CD4-positive, CD25-positive, alpha-beta regulatory T cell (primary cell): ENCODE measurements at places on chromosomes 6 and 20. TPM values are rescaled to one million over a fixed set of nuclear protein-coding genes. Genes with fewer than 3 reads are reported as not detected.

DLK2 gene
- polyA plus RNA-seq = 0.87 TPM

BEND6 gene
- polyA plus RNA-seq = not detected

OGFRL1 gene
- 1.3 TPM for polyA plus RNA-seq

ZBP1 gene
- 24.8 TPM for polyA plus RNA-seq

DNA sequence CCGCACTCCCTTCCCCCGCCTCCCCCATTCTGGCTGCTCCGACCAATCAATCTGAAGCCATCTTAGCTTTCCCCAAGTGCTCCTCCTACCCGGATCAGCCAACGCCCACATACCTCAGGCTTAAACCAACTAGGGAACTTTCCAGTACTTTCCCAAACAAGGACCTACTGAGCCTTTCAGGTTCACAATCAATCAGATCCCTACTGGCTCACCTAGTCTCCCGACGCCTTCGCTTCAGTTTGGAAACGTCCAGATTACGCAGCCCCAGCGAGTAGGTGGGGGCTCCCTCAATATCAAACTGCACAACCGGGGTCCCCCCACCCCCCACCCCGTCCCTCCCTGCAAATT lies 432 bp downstream of the HSPA1L start:
- H3K4me3 ChIP-seq = peak overlapping the region; percentile 94
- peak overlapping the region; percentile 83 for H3K27ac ChIP-seq
- peak; percentile 73 for DNase-seq
- H3K27me3 ChIP-seq = no peaks in the 10 kb centered on the region
- H3K36me3 ChIP-seq = peaks cover 22% of the 10 kb centered on the region

DNA sequence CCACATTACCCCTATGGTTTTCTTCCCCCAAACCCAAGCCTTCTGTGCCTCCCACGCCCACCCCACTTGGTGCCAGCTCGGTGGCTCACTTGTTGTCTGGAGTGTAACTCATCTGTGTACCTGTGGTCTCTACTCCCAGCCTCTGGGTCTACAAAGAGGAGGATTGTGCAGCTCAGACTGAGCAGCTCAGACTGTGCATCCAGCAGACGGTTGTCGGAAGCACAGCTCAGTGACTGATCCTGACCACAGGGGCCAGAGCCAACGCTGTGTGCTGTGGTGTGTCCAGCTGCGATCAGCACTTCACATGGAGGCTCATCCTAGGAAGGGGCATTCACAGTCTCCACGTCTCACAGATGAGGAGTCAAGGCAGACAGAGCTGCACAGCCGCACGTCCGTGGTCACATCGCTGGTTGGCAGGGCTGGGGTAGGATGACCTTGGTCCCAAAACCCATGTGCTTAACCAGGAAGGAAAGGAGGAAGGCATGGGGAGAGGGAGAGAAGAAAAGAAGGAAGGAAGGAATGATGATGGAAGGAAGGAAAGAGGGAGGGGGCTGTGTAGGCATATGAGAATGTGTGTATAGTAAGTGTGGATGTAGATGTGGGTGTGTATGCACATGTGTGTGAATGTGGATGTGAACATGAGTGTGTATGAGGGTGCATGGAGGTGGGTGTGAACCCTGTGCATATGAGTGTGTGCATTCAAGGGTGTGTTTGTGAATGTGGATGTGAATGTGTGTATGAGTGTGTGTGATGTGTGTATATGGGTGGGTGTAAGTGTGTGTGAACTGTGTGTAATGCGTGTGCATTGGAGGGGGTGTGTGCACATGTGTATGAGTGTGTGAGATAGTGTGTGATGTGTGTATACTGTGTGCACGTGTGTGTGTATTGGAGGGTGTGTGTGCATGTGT lies 28.2 kb upstream of the STX16 start:
- no peak overlapping the region for H3K27ac ChIP-seq
- H3K36me3 ChIP-seq = no peaks in the 10 kb centered on the region
- H3K4me3 ChIP-seq = no peak overlapping the region

- H3K36me3 ChIP-seq = peaks cover 67% of the 10 kb centered on the region
- no peaks in the 10 kb centered on the region for H3K27me3 ChIP-seq
- peaks cover 4% of the 10 kb centered on the region for H3K4me1 ChIP-seq
- H3K27ac ChIP-seq = no peak overlapping the region
- no peak for DNase-seq
Measured at GRCh38 chr6:130065609-130066156, 47.3 kb downstream of the L3MBTL3 start.

GRCh38 chr20:63860325-63861051 lies 810 bp upstream of the ABHD16B start:
- H3K4me1 ChIP-seq = peaks cover 32% of the 10 kb centered on the region
- no peak overlapping the region for H3K4me3 ChIP-seq
- DNase-seq = no peak
- no peaks in the 10 kb centered on the region for H3K36me3 ChIP-seq
- no peaks in the 10 kb centered on the region for H3K27me3 ChIP-seq

GRCh38 chr6:39197521-39197920 lies 31.8 kb downstream of the KCNK5 start:
- no peak for DNase-seq
- no peaks in the 10 kb centered on the region for H3K36me3 ChIP-seq
- H3K27ac ChIP-seq = no peak overlapping the region
- H3K4me3 ChIP-seq = no peak overlapping the region
- H3K27me3 ChIP-seq = no peaks in the 10 kb centered on the region

GRCh38 chr6:105608711-105609374 lies 206.0 kb upstream of the PREP start:
- H3K4me1 ChIP-seq = no peaks in the 10 kb centered on the region
- no peak overlapping the region for H3K27ac ChIP-seq
- H3K36me3 ChIP-seq = no peaks in the 10 kb centered on the region
- no peak overlapping the region for H3K4me3 ChIP-seq

DNA sequence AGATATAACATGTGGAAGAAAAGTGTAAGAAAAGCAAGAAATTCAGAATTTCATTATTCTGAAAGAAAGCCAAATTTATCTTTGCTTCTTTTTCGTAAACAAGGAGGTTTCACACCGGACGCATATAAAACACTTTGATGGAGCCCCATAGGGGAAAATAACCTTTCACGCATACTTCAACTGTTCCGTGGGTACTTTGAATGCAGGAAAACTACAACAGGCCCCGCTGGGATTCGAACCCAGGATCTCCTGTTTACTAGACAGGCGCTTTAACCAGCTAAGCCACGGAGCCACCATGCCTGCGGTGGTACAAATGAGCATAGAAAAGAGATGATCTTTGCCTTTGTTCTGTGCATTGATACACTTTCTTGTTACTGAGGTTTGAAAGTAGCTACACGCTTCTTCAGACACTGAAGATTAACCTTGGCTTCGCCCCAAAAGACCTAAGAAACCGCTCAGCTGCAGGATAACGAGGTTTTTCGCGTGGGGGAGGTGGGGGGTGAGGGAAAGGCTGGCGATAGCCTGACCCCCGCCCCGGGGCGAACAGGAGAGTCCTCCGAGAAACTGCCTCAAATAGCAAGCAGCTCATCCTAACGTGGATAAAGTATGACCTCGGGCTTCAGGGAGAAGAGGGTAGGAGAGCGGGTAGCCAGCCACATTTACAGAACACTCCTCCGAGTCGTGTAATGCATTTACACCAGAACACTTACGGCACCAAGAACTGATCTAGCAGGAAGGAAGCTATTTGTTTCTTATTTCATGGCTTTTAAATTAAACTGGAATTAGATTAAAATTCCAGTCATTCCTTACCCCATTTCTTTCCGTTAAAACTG lies 5.3 kb upstream of the HMGN4 start:
- H3K4me1 ChIP-seq = peaks cover 20% of the 10 kb centered on the region
- H3K4me3 ChIP-seq = peak overlapping the region; percentile 93
- H3K36me3 ChIP-seq = no peaks in the 10 kb centered on the region
- no peaks in the 10 kb centered on the region for H3K27me3 ChIP-seq

DNA sequence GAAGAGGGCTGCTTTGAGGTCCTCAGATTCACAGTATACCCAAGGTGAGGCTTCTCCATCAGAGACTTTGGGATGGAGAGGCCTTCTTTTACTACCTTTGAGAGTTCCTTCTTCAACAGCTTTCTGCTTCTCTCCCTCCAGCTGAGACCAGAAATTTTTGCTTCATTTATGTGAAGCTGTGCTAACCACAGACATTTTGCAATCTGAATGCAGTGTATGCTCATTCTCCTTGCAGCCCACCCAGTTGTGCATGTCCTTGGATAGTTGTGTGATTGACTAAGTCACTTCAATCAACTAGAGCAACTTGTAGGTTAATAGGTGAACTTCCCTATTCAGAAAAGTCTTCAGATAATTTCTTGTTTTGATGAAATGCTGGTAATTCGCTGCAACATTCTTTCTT lies 20.1 kb downstream of the DCBLD1 start:
- peaks cover 2% of the 10 kb centered on the region for H3K27me3 ChIP-seq
- H3K27ac ChIP-seq = no peak overlapping the region
- DNase-seq = no peak
- no peaks in the 10 kb centered on the region for H3K36me3 ChIP-seq
- H3K4me1 ChIP-seq = no peaks in the 10 kb centered on the region

GRCh38 chr20:18588574-18588933 lies 700 bp downstream of the DTD1 start:
- H3K27ac ChIP-seq = peak overlapping the region; percentile 58
- DNase-seq = no peak
- H3K4me1 ChIP-seq = peaks cover 22% of the 10 kb centered on the region
- peak overlapping the region; percentile 84 for H3K4me3 ChIP-seq
- peaks cover 2% of the 10 kb centered on the region for H3K27me3 ChIP-seq

- H3K36me3 ChIP-seq = no peaks in the 10 kb centered on the region
- H3K4me1 ChIP-seq = no peaks in the 10 kb centered on the region
- no peaks in the 10 kb centered on the region for H3K27me3 ChIP-seq
- DNase-seq = no peak
Measured at GRCh38 chr6:168546151-168546550, 105.2 kb downstream of the SMOC2 start.

DNA sequence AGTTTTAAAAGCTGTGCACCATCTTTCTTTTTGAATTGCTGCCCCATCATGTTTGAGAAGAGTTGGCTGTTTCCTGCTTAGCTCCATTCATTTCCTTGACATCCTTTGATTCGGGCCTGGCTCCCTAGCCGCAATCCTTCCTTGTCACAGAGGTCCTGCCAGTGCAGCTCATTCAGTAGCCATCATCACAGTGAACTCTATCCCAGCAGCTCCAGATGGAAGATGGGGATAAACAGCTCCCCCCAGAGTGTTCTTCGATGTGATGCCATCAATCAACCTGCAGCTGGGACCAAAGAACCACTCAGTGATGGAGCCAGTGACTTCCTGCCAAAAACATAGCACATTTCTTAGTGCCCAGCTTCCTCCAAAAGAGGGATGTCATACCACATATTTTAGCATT lies 158.8 kb downstream of the FRK start:
- H3K36me3 ChIP-seq = no peaks in the 10 kb centered on the region
- H3K4me3 ChIP-seq = no peak overlapping the region
- no peaks in the 10 kb centered on the region for H3K27me3 ChIP-seq
- H3K4me1 ChIP-seq = no peaks in the 10 kb centered on the region
- H3K27ac ChIP-seq = no peak overlapping the region
- no peak for DNase-seq

GRCh38 chr6:165245287-165245686 lies 64.1 kb downstream of the C6orf118 start:
- DNase-seq = no peak
- no peaks in the 10 kb centered on the region for H3K27me3 ChIP-seq
- H3K36me3 ChIP-seq = no peaks in the 10 kb centered on the region
- no peaks in the 10 kb centered on the region for H3K4me1 ChIP-seq
